B cell (primary cell): ENCODE measurements at places on chromosomes 4 and X. TPM values are rescaled to one million over a fixed set of nuclear protein-coding genes. Genes with fewer than 3 reads are reported as not detected.

DNA sequence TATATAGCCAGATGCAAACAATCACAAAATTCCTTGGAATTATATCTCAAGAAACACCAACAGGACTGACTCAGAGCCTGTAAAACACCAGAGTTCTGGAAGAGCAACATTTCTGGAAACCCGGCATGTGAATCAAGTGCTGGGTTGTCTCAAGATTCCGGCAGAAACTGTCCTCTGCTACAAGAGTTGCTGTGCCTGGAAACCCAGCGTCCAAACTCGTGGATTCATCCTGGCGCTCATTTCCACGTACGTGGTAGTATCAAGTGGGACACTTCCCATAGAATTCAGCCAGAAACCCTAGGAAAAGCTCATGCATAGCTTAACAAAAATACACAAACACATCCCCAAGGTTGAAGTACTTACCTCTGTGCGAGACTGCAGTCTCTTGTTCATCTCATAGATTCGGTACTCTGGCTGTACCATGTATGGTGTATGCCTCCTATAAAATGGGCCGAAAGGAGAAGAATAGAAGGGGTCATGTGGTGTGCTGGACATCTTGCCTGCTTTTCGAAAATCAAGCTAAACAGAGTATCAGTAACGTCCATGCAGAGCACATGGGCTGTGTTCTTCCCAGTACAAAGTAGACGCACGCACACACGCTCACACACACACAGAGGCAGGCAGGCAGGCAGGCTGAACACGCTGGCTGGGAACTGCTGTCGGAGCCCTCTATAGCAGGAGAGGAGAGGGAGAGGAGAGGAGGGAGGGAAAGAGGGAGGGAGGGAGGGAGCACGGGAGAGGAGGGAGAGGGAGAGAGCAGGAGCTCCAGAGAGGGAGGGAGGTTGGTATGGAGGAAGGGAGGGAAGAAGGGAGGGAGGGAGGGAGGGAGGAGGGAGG lies at the start of gene LDB2:
Gene LDB2 (minus strand): TSS at position 655 of the 837 bp plus-strand sequence.
- no peaks in the 10 kb centered on the region for H3K27me3 ChIP-seq
- no peaks in the 10 kb centered on the region for H3K4me1 ChIP-seq
- no peaks in the 10 kb centered on the region for H3K36me3 ChIP-seq
- no peak within 1 kb of the TSS for H3K27ac ChIP-seq
- no peak within 1 kb of the TSS for H3K4me3 ChIP-seq

GRCh38 chr4:80156410-80156809 lies 40.9 kb upstream of the PRDM8 start:
- no peak overlapping the region for H3K4me3 ChIP-seq
- no peak for DNase-seq
- no peaks in the 10 kb centered on the region for H3K36me3 ChIP-seq
- H3K4me1 ChIP-seq: no peaks in the 10 kb centered on the region
- no peaks in the 10 kb centered on the region for H3K27me3 ChIP-seq
- no peak overlapping the region for H3K27ac ChIP-seq

Gene DDX53
- not detected in 2 replicates for polyA plus RNA-seq

DNA sequence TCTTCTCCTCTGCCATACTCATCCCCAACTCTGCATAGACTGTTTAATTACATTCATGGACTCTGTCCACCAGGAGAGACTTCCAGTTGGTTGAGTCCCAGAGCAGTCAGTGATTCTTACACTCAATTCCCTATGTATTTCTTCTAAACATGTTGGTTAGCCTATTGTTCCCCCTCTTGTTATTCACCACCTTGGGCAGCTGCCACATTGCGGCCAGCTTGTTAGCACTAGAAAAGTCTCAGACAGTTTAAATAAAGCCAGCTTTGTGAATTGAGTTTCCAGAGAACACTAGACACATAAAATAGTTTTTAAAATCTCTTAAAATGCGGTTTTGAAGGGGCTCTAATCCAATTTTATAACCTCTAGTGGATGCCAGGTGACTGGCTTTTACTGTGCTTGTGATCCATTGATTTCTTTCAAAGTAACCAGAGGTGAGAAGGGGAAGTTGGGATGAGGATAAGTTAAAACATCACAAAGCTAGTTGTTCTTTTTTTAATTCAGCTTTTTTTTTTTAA lies 827.7 kb downstream of the FSTL5 start:
- H3K36me3 ChIP-seq: no peaks in the 10 kb centered on the region
- DNase-seq: no peak
- H3K4me1 ChIP-seq: no peaks in the 10 kb centered on the region
- no peak overlapping the region for H3K27ac ChIP-seq
- H3K4me3 ChIP-seq: no peak overlapping the region

- H3K27ac ChIP-seq: no peak overlapping the region
- no peaks in the 10 kb centered on the region for H3K36me3 ChIP-seq
- peaks cover 6% of the 10 kb centered on the region for H3K4me1 ChIP-seq
- DNase-seq: no peak
These were observed 83.8 kb upstream of the HHIP start for GRCh38 chr4:144562019-144562705.

- no peak overlapping the region for H3K4me3 ChIP-seq
- no peaks in the 10 kb centered on the region for H3K27me3 ChIP-seq
- H3K4me1 ChIP-seq: no peaks in the 10 kb centered on the region
- no peak overlapping the region for H3K27ac ChIP-seq
These were observed 332.8 kb upstream of the PUDP start for GRCh38 chrX:7480721-7481120.

Gene PLXNA3
- 50.5 and 68.6 TPM in 2 replicates for polyA plus RNA-seq

- no peaks in the 10 kb centered on the region for H3K4me1 ChIP-seq
- no peak overlapping the region for H3K4me3 ChIP-seq
- no peak for DNase-seq
- H3K27me3 ChIP-seq: no peaks in the 10 kb centered on the region
- no peaks in the 10 kb centered on the region for H3K36me3 ChIP-seq
These were observed 59.3 kb downstream of the MAD2L1 start for GRCh38 chr4:120007191-120007871.

Gene RBM47
- polyA plus RNA-seq: 5.4 and 5.6 TPM in 2 replicates

DNA sequence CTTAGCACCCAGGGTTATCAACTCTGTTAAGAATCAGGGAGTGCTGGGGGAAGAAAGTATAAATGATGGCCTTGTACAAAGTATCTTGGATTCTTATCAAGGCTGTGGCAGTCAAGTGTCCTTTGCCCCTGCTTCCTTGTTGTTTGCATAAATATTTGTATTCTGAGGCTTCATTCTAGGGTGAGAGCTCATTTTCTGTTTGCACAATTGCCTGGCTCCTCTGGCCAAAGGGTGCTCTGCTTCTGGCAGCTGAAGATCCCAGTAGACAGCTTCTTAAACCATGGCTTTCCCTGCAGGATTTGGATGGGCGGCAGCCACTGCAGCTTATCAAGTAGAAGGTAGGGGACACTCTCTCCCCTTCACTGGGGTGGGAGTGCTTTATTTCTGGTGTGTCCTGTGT lies at the start of gene GBA3:
Gene GBA3 (plus strand): TSS at position 202 of the 400 bp plus-strand sequence.
- DNase-seq: no peak
- H3K27me3 ChIP-seq: no peaks in the 10 kb centered on the region
- no peaks in the 10 kb centered on the region for H3K36me3 ChIP-seq
- no peak within 1 kb of the TSS for H3K4me3 ChIP-seq

Gene USP51
- polyA plus RNA-seq: 0.91 and 1.6 TPM in 2 replicates

Gene MTNR1A
- polyA plus RNA-seq: not detected in 2 replicates

GRCh38 chr4:47752214-47752613 lies 85.7 kb downstream of the CORIN start:
- no peaks in the 10 kb centered on the region for H3K27me3 ChIP-seq
- H3K4me3 ChIP-seq: no peak overlapping the region
- no peaks in the 10 kb centered on the region for H3K36me3 ChIP-seq
- H3K27ac ChIP-seq: no peak overlapping the region
- DNase-seq: no peak

Gene NXF3
- not detected in 2 replicates for polyA plus RNA-seq

DNA sequence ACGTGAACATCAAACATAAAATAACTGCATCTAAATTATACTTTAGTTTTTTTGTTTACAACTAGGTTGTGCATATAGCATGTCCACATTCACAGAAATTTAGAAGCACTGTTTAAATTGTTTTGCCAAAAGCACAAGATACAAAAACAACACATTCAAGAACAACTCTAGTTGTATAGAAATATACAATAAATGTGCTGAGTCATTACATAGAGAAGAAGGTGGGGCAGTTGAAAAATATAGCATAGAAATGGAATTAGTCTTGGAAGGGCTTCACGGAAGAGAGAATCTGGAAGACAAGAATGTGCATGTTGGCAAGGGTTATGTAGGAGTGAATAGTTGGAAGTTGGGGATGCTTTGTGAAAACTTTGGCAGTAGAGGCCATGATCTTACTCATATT lies 239.0 kb upstream of the GLRA2 start:
- no peaks in the 10 kb centered on the region for H3K27me3 ChIP-seq
- no peaks in the 10 kb centered on the region for H3K36me3 ChIP-seq
- DNase-seq: no peak
- no peak overlapping the region for H3K27ac ChIP-seq
- H3K4me3 ChIP-seq: no peak overlapping the region
- H3K4me1 ChIP-seq: no peaks in the 10 kb centered on the region

Gene HHIP
- not detected in 2 replicates for polyA plus RNA-seq

DNA sequence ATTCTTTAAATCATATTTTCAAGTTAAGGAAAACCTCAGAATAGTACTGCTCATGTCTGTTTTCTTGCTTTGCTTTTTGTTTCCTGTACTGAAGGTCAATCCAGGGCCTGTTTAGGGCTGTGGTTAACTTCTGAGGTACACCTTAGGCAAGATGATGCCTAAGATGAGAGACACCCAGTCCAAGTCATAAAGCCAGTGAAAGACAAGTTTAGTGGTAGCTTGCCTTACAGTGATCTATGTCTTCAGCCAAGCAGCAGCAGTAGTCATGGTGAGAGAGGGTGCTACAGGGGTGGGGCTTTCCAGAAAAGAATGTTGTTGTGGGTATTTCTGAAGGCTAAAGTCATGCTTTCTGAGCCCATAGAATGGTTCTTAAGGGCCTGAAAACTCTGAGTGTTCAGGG lies 173.7 kb downstream of the VSIG4 start:
- no peak overlapping the region for H3K4me3 ChIP-seq
- H3K27me3 ChIP-seq: no peaks in the 10 kb centered on the region
- H3K4me1 ChIP-seq: peaks cover 8% of the 10 kb centered on the region
- H3K27ac ChIP-seq: no peak overlapping the region
- DNase-seq: peak; percentile 8
- no peaks in the 10 kb centered on the region for H3K36me3 ChIP-seq

Gene HSD17B10
- 35.6 and 66.5 TPM in 2 replicates for polyA plus RNA-seq

Gene DSPP
- not detected in 2 replicates for polyA plus RNA-seq

DNA sequence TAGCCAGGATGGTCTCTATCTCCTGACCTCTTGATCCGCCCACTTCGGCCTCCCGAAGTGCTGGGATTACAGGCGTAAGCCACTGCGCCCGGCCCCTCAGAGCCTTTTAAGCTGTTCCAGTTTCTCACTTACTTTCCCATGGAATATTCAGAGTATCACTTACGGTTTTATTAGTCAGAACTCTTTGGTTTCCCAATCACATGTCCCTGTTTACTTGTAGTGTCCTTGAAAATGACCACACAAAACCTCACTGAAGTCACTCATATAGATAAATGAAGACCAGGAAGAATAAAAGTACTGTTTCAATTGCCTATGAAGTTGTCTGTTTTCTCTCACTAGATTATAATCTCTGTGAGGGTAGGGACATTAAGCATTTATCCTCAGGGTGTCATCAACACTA lies 217.2 kb upstream of the HCCS start:
- no peak for DNase-seq
- H3K4me3 ChIP-seq: no peak overlapping the region
- no peaks in the 10 kb centered on the region for H3K4me1 ChIP-seq

DNA sequence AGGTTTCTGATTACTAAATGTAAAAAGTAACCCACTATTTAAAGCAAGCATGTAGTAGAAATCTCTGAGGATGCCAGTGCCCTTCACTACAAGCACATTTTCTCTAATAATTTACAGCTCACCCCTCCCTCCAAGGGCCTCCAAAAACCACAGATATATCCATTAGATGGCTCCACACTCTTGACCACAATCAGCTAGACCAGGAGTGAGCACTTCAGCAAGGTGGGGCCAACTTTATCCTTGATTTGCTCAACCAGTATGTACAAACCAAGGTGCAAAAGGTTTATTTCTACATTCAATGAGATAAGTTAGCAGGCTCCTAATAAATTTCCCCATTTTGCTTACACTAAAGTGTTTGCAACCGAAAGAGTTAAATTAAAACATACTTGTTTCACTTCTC lies 35.8 kb downstream of the RFC1 start:
- H3K27me3 ChIP-seq: no peaks in the 10 kb centered on the region
- H3K27ac ChIP-seq: no peak overlapping the region
- no peaks in the 10 kb centered on the region for H3K4me1 ChIP-seq
- DNase-seq: no peak
- H3K36me3 ChIP-seq: peaks cover 19% of the 10 kb centered on the region
- H3K4me3 ChIP-seq: no peak overlapping the region

DNA sequence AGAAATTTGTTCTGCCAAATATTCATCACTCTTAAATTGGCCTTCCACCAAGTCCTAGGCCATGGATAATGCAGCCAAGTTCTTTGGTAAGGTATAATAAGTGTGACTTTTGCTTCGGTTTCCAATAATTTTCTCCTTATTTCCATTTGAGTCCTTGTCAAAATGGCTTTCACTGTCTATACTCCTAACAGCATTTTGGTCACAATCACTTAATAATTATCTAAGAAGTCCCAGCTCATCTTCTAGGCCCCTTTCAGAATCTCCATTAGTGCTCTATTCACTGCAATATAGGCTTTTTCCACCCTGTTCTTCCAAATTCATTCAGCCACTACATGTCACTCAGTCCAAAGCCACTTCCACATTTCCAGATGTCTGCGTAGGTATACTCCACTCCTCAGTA lies 51.0 kb upstream of the SPIN4 start:
- H3K36me3 ChIP-seq: no peaks in the 10 kb centered on the region
- H3K27me3 ChIP-seq: no peaks in the 10 kb centered on the region
- H3K4me3 ChIP-seq: no peak overlapping the region

DNA sequence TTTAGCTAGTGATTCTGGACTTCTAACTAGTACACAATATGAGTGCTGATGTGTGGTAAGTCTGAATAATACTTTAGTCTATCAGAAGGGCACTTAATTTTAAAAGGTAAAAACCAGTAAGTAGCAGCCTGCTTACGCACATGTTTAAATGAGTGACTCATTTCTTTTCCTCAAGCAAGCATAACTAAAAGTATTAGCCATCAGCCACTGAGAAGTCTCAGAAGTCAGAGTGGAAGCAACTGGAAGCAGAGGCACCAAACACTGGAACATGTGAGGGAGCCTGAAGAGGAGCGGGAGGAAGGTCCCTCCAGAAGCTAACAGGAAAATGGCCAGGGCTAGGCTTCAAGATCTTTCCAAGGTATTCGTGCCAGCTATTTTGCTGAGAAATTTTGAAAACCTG lies 257.7 kb downstream of the RAPGEF2 start:
- H3K36me3 ChIP-seq: peaks cover 11% of the 10 kb centered on the region
- H3K4me1 ChIP-seq: no peaks in the 10 kb centered on the region
- no peak overlapping the region for H3K4me3 ChIP-seq
- no peaks in the 10 kb centered on the region for H3K27me3 ChIP-seq

GRCh38 chrX:112368371-112368770 lies 285.8 kb upstream of the TRPC5 start:
- DNase-seq: no peak
- H3K27me3 ChIP-seq: no peaks in the 10 kb centered on the region
- no peaks in the 10 kb centered on the region for H3K4me1 ChIP-seq
- H3K4me3 ChIP-seq: no peak overlapping the region

Gene CHIC1
- 6.6 and 10.3 TPM in 2 replicates for polyA plus RNA-seq
